NCI-H1417 (cell line): ENCODE measurements at places on chromosomes 4 and X.

- no peak for DNase-seq
These were observed 25.6 kb upstream of the GPR78 start for GRCh38 chr4:8554555-8555100.

DNA sequence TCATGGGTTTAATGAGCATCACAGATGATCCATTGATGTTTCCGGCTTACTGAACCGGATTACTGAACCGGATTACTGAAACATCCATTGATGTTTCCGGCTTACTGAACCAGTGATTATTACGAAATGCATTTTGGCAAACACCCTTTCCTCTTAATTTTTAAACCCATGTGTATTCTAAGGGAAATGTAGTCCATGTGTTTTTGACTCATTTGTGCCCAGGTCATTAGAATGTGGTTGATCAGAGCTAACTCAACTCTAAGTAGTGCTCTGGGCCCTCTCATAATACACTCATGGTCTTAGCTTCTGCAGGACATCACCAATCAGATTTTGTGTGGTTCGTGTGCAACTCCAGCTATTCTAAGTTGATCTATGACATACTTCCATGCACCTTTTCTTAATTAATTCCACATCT lies 141.6 kb downstream of the SPATA18 start:
- DNase-seq = no peak

- no peak for DNase-seq
These were observed 84.4 kb upstream of the ARMCX2 start for GRCh38 chrX:101744085-101744484.

DNA sequence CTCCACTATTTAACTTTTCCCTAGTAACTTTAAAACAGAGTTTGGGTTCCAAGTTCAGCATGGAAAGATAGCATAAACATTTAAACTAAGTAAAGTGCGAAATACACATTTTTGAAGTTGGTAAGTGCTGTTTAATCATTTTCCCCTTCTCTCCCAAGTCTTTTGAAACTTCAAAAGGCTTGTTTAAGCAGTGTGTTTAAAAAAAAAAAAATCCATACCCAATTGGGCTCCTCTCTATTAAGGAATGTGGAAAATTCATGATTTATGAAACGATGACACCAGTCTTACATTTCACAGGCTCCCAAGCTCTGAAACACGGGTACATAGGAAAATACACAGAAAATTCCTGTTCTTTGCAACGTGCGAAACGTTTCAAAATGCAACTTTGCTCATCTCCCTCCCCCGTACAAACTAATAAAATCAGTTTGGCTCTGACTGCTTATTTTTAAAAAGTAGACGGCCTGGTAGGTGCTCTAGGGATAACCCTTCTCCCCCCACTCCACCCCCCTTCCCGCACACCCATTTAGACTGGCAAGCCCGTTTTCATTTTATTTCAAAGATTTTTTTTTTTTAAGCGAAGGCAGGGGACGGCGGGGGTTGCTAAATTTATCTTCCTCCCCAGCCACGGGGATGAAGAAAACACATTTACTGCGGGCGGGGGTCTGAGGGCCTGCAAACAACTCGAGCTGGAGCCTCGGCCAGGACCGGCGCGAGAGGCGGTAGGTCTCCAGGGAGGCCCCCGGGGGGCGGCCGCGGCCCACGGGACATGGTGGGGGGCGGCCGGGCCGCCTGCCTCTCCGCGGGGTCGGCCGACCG lies 786 bp upstream of the ZFX start:
- DNase-seq = peak; percentile 77

GRCh38 chrX:118990512-118991227 lies 16.3 kb downstream of the LONRF3 start:
- DNase-seq = no peak

GRCh38 chr4:73544620-73545019 lies 63.1 kb downstream of the AFM start:
- DNase-seq = no peak

DNA sequence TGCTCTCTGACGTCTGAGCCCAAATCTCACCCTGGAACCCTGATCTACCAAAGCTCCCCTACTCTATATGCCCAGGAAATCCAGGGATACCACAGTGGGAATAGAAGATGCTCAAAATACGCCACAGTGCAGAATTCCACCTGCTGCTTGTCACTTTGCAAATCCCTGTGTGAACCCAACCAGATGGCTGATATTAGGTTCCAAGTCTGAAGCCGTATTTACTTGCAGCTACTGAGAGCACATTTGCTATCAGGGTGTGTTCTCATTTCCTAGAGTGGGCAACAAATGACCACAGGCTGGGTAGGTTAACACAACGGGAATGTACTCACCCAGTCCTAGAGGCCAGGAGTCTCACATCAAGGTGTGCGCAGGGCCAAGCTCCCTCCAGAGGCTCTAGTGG lies 126.8 kb downstream of the MXRA5 start:
- DNase-seq = no peak

DNA sequence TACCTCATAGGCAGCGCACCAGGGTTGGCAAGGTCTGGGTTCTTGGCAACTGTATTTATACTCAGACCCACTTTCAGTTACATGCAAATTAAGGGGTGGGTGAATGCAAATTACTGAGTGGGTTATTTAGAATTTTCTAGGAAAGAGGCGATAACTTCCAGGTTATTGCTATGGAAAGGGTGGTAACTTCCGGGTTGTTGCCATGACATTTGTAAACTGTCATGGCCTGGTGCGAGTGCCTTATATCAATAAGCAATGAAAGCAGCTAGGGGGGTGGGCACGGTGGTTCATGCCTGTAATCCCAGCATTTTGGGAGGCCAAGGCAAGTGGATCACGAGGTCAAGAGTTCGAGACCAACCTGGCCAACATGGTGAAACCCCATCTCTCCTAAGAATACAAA lies 57.5 kb upstream of the SLC7A3 start:
- no peak for DNase-seq

- no peak for DNase-seq
These were observed 39.8 kb downstream of the NHS start for GRCh38 chrX:17414839-17415238.

GRCh38 chr4:187782286-187782824 lies 213.2 kb upstream of the ZFP42 start:
- no peak for DNase-seq

DNA sequence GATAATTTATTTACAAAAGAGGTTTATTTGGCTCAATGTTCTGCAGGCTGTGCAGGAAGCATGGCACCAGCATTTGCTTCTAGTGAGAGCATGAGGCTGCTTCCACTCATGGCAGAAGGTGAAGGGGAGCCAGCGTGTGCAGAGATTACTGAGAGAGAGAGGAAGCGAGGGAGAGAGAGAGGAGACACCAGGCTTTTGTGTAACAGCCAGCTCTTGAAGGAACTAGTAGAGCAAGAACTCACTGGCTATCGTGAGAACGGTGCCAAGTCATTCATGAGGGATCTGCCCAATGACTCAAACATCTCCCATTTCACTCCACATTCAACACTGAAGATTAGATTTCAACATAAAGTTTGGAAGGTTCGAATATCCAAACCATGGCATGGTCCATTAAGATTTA lies 12.7 kb downstream of the GUCY1A1 start:
- no peak for DNase-seq

DNA sequence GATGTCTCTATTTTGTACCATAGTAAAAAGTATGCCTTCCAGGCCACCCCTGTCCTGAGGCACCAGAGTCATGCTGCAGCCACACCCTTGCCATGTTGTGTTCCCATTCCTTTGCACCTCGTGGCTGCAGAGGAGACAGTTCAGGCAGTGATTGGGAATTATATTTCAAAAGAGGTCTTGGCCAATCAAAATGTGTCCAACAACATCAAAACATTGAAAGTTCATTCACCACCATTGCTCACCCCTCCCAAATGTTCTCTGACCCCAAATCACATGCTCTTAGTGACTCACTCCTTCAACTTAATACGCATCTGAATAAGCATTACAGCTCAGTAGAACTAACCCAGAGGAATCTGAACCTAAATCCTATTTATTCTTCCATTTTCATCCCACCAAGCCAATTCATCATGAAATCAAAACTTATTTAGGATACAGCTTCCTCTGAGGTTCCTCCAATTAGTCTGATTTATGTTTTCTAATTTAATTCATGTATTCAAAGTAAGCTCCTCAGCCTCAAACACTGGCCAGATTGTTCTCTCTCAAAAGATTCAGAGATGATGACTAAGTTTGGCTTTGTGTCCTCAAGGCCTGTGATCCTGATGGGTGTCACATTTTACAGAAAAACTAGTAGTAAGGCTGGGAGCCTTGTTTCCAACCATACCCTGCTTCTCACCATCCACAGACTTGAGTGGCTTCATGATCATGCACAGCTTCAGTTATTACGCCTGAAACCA lies 323.2 kb upstream of the INTU start:
- DNase-seq = no peak

DNA sequence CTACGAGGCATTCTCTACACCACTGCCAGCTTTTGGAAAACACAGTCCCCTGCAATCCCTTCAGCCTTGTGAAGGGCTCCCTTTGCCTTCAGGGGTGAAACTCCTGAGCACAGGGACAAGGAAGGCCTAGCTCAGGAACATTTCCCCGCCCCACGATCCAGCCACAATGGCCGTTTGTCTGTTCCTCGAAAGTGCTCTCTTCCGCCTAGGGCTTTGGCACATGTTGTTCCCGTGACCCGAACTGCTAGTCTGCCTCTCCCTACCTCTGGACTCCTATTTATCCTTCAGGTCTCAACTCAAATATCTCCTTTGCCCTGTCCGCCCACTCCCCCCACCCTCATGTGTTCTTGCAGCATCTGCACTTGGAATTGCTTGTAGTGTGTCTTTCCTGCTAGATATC lies 12.1 kb downstream of the FGD1 start:
- DNase-seq = no peak

- no peak for DNase-seq
These were observed 174.0 kb upstream of the FMR1 start for GRCh38 chrX:147737690-147738089.
